ENCODE measurements at places on chromosomes 11 and 22.

DNA sequence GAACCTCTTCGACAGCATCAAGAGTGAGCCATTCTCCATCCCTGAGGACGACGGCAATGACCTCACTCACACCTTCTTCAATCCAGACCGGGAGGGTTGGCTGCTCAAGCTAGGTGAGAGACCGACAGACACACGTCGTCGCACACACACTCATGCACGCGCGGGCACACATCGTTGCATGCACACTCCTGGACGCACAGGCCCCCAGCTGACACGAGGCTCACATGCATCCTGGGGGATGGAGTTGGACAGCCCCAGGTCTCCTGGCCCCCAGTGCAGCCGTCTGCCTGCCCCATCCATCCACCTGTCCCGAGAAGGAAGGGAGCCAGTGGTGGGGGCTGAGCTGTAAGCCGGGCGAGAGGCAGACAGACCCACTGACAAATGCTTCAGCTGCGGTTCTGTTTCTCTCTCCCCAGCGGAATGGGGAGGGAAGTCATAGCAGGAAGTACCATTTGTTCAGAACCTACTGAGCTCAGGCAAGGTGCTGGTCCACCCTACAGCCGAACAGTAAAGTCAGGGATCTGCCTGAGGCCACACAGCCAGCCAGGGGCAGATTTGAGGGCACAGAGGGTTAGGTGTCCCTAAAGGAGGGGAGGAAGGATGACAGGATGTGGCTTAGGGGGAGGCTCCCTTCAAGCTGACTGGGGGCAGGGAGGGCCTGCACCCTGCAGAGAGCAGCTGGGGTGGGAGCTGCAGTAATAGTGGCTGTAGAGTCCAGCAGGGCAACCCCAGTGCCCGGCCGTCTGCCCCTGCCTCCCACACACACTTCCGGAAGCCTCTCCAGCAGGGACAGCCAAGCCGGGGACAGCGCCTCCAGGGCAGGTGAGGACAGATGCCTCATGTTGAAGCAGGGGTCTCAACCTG lies 27.1 kb downstream of the CYTH4 start:
- DNase-seq, result peak; percentile 23

GRCh38 chr11:92838759-92839310 lies 130.6 kb upstream of the MTNR1B start:
- DNase-seq, result no peak

DNA sequence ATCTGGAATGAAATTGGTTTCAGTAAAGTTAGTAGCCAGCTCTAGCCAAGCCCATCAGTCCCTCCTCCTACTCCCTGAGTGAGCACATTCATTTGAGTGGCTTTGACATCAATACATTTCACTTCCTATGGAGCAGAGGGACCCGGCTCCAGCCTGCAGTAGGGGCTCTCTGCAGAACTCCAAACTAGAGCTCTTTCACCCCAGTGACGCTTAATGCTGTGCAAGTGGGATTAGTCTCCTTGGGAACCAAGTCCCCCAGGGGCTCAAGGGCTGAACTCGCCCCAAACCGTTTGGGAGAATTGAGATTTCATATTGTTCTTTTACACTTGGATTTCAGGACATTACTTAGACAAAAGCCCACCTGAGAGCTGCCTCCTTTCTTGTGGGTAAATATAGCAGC lies 4.4 kb upstream of the FAM181B start:
- DNase-seq, result no peak

GRCh38 chr11:7020183-7020917 lies at the start of the genes NLRP14 and ZNF214:
NLRP14 (plus strand) TSS chr11:7020479; CDS start chr11:7038587, 18,108 bp downstream.
ZNF214 (minus strand) TSS chr11:7020346; CDS start chr11:7002835, 17,511 bp downstream.
- DNase-seq, result peak; percentile 90

- DNase-seq, result peak; percentile 49
Measured at GRCh38 chr11:103806130-103806895, 230.1 kb upstream of the DDI1 start.

- DNase-seq, result no peak
Measured at GRCh38 chr11:36330411-36330810, 34.3 kb downstream of the PRR5L start.

DNA sequence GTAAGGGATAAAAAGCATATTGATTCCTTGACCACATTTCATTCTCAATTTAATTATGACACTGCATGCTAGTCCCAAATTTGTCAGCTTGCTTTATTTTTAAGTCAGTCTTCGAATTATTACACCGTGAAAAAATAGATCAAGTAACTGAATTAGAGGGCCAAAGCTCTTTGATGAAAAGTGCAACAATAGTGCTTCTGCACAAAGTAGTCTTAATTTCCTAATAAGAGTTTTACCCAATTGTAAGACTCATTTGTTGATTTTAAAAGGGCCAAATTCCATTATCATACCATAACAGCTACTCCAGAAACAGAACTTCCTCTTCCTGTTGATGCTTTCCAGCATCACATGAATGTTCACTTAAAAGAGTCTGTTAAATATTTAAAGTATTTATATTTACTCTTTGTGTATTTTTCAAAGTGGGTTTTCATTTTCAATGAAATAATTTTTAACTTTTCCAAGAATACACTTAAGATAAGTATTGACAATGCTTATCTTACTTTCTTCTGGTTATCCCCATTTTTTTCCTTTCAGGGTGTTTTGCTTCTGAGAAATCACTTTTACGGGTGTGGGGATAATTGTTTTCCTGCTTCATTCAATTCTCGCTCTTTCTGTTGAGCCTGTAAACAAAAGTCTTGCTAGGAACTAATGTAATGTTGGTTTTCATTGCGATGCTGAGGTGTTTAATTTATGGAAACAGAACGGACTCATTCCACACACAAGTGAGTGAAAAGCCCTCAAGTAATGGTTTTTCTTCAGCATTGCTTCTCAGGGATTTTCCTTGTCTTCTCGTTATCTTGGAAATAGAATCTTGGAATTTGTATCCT lies 2.1 kb downstream of the ARHGEF12 start:
- no peak for DNase-seq

DNA sequence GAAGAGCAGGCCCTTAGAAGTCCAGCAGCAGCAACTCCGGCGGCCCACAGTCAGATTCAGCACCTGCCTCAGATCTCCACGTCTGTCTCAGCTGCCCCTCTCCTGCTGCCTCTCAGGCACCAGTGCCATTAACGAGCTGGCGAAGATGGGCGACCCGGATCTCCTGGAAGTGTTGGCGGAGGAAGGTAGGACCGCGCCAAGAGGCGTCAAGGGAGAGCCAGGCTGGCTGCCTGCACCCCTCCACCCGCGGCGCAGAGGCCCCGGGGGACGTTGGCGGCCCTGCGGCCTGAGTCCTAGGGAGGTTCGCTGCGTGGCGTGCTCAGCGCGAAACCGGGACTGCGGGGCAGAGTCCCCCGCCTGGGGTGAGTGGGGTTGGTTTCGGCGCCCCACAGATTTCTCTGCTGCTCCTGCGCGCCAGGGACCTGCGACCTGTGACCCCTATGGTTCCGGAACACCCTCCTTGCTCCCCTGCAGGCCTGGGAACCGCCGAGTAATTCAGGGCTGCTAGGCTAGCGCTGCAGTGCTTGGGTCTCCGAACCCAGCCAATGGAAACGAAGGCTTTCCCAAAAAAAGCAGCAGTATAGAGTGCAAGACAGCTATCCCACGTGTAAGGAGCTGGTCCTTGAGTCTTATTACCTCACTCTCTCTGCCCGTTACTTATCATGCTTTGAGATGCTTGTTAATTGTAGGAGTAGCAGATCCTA lies 615 bp downstream of the ANO5 start:
- DNase-seq, result no peak

- no peak for DNase-seq
Measured at GRCh38 chr22:19579880-19580279, 55.7 kb upstream of the CLDN5 start.

DNA sequence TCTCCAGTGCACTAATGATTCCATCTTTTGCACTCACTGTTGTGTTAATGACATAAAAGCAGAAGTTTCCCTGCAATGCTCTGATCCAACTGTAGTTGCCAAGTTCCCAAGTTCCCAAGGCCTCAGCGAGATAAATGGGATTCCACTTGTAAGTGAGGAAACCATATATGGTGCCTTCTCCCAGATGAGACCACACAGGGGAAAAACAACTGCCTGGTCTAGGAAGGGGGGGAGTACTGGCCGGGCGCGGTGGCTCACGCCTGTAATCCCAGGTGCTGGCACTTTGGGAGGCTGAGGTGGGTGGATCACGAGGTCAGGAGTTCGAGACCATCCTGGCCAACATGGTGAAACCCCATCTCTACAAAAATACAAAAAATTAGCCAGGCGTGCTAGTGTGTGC lies 23.3 kb upstream of the RELA start:
- DNase-seq, result no peak

- DNase-seq, result peak; percentile 52
Measured at GRCh38 chr11:131637469-131638175, 267.2 kb downstream of the NTM start.

DNA sequence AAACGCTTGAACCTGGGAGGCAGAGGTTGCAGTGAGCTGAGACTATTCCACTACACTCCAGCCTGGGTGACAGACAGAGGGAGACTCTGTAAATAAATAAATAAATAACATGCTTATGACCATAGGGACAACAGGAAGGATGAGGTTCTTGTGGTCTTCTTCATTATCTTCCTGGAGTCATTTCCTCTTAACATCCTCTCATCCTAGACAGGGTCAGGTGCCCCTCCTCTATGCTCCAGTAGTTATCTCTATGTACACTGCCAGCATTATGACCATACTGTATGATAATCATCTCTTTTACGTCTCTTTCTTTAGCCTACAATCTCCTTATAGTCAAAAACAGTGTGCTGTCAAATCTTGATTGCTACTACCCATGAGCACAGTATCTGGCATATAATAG lies 17.7 kb downstream of the RAB30 start:
- no peak for DNase-seq

- no peak for DNase-seq
Measured at GRCh38 chr11:69319255-69320106, 25.5 kb downstream of the MYEOV start.

All from LHCN-M2 (cell line).